ENCODE measurements at places on chromosomes 5 and 9.

DNA sequence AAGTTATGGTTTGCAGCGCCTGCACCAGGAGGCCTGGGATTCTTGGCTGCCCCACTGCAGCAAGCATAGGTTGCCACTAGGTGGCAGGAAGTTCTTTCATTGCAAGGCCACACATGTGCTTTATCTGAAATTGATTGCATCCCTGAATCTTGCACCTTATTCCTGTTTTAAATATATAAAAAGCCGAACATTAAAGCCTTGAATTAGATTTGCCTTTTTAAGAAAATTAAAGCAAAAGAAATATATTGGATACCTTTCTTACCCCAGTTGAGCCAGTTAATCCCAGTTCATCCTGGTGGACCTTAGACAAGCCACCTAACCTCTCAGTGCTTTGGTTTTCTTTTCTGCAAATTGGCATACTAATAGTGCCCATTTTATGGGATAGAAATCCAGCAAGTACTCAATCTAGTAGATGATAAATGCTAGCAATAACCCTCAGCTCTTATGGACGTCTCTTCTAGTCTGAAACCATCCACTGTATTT is 6.3 kb upstream of the TRMT10B start:
- peak; percentile 39 for DNase-seq

- peak; percentile 93 for DNase-seq
Measured at GRCh38 chr5:140564196-140565023, at the start of the genes APBB3 and SLC35A4. Gene APBB3, minus strand, starts transcription at chr5:140564598. Its CDS starts 353 bp downstream, at chr5:140564245. Gene SLC35A4, plus strand, starts transcription at chr5:140564828. Its CDS starts 2,342 bp downstream, at chr5:140567170.

DNA sequence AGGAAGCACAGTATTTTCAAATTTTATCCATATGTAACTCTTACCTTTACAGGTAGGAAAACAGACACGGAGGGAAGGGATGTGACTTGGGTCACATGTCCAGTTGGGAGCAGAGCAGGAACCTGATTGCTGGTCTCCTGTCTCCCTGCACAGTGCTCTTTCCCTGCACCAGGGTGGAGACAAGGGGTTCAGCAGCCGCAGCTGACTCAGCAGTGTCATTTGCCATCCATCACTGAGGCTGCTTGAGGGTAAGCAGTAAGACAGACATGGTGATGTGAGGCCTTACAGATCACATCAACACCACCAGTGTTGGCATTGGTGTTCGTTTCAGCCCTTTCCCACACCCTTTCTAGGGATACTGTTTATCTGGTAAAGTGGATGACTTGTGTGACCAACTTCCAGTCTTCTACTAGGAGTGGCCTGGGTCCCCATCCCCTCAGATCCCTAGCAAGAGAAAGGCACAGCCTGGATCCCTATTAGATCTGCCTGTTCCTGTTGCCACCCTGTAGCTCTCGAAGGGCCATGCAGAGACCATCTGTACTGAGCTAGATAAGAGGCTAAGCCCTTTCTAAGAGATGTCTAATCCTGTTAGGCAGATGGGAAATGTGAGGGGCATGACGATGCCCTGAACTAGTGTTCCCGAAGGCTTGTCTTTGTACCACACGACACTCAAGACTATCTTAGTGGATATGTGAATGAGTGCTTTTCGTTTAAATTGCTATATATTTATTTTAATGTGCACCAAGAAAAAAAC is 29.1 kb downstream of the FRMPD1 start:
- DNase-seq = no peak

DNA sequence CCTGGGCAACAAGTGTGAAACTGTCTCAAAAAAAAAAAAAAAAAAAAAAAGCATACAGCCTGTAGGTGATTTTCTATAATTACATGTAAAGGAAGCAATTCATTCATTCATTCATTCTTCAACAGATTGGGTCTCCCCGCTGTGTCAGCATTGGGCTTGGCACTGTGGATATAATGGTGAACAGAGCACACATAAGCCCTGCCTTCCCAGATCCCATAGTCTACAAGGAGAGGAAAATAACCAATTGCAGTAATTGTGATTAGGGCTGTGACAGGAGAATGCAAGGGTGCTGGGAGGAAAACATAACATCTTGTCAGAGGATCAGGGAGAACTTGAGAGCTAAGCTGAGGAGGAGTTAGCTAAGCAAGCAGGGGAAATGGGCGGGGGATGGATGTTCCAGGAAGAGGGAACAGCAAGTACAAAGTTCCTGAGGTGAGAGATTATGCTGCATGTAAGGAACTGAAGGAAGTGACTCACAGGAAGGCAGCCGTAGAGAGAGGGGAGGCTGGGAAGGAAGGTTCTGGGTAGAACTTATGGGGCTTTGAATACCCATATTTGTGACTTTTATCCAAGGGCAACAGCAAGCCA is 24.0 kb upstream of the KLF9 start:
- peak; percentile 65 for DNase-seq

DNA sequence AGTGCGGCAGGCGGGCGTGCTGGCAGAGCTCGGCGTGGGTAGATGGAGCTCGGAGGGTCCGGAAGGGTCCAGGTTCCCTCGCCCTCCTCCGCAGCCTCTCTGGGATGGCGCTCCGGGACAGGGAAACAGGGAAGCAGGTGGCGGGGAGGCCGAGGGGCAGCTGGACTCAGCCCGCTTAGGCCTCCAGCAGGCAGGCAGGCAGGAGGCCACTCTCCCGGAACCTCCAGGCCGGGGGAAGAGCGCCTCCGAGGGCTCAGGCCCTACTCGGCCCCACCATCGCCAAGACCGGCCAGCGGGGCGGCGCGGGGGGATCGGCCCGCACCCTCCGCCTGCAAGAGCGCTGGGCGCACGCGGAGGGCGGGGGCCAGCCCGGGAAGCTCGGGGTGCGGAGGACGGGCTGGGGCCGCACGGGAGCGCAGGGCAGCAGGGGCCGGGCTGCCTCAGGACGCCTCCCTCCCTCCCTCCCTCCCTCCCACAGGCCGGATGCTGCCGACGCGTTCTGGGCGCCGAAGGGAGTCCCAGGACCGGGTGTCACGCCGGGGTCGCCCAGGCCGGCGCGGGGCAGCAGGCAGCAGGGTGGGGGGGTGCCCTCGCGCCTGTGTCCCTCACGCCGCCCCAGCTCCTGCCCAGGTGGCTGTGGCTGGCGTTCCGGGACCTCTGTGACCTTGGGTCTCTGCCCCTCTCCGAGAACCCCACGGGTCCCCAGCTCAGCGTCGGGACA is 977 bp downstream of the MGAT4B start:
- DNase-seq = no peak

- DNase-seq = no peak
Measured at GRCh38 chr9:117768750-117769395, 64.7 kb downstream of the TLR4 start.

DNA sequence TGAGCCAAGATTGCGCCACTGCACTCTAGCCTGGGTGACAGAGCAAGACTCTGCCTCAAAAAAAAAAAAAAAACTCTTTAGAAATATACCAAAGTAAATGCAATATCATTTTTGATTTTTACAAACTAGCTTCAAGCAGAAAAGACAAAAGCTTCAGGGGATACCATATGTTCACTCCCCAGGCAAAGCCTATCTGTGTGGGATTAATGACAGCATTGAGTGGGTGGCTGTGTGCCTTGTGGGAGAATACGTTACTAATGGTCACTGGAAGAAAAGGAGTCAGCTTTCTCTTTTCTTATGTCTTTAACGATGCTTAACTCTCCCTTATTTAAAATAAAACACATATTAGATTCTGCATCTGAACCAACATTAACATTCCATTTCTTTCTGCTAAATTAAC is 1.9 kb downstream of the PCA3 start:
- DNase-seq = no peak

DNA sequence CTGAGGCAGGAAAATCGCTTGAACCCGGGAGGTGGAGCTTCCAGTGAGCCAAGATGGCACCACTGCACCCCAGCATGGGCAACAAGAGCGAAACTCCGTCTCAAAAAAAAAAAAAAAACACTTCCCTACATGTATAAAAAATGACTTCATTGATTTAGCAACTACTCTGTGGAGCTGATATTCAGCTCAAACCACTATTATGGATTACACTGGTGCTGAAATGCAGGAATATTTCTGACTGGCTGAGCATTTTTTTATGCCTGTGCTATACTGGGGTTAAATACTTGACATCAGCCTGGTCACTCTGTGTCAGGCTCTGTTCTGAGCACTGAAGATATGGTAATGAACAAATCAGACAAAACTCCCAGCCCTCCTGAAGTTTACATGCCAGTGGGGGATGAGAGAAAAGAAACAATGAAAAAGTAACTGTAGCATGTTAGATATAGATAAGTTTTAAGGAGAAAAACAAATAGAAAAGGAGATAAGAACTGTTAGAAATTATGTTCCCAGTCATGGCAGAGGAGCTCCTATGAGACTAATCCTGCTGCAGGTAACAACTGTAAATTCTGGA is 22.6 kb upstream of the TTC39B start:
- no peak for DNase-seq

DNA sequence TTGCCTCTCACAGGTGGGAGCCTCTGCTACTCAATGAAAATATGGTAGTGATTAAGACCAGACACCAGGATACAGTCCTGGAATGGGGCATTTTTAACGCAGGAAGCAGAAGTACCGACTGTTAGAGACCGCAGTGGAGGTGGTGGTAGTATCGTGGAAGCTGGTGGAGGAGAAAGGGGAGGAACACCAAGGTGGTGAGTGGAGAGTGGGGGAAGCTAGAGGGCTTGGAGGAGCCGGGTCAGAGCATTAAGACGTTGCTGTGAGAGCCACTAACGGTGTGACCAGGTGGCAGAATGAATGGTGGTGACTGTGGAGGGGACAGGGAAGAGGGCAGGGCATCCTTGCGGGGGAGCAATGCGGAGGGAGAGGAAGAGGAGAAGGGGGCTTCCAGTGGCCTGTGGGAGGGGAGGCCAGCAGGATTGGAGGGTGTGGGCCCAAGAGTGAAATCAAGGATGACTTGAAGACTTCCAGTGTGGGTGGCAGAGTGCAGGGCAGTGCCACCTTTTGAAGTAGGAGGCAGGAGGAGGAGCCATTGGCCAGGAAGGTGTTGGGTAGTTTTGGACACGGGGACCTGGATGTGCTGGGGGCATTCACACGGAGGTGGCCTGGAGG is 1.6 kb upstream of the UBAC1 start:
- no peak for DNase-seq

DNA sequence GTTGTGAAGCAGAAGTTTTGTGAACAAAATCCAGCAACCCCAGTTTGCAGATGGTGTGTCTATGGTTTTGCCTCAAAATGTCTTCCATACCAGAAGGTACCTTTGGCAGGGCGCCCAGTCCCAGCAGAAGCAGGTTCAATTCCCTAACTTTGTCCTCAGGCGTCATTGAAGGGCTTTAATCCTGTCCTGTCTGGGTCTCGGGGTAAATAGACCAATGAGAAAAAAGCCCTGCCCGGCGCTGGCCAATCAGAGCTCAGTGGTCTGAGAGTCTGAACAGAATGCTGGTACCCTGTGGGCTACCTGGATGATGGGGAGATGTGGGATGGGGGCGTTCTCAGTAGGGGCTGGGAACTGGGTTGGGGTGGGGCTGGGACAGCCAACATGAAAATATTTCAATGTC is 6.2 kb upstream of the ST6GALNAC4 start:
- DNase-seq = no peak

GRCh38 chr5:139402561-139403158 is 1.2 kb downstream of the SPATA24 start:
- DNase-seq = no peak

DNA sequence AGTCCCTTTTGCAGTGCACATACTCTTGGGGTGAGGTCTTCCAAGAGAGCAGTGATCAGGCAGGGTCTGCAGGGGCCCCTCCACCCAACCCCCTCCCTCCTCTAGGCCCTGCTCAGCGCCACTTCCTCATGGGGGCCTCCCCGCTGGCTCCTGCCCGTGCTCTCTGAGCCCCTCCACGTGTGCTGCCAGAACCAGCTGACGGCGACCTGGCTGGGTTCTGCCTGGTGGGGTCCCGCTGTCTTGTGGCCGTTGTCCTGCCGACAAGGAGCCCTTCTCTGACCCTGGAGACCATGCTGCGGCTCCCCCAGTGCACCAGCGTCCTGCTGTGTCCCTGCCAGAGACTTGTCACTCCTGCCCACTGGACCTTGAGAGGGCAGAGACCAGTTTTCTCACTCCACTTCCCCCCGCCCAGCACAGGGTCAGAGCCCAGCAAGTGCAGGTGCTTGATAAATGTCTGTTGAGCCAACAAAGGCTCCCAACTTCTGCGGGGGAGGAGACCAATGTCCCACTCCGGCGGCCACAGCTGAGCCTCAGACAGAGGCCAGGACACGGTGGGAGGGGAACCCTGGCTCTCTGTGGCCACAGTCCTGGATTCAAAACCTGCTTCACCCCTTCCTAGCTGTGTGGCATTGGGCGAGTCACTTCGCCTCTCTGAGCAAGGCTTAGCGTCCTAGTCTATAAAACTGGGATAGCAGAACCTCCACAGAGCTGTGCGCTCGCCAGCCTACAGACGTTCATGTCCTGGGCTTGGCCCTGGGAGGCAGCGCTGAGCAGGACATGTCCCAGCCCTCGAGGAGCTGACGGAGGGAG is 24.8 kb downstream of the SARDH start:
- no peak for DNase-seq

DNA sequence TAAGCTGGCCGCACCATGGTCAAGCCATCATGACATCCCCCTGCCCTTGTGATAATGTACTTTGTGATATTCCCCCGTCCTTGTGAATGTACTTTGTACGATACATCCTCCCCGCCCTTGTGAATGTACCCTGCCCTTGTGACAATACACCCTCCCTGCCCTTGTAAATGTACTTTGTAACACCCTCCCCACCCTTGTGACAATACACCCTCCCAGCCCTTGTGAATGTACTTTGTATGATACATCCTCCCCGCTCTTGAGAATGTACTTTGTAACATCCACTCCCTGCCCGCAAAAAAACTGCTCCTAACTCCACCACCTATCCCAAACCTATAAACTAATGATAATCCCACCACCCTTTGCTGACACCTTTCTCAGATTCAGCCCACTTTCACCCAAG is 313.8 kb downstream of the CTNND2 start:
- no peak for DNase-seq

GRCh38 chr5:32791536-32792243 is 80.6 kb downstream of the NPR3 start:
- DNase-seq = peak; percentile 63

DNA sequence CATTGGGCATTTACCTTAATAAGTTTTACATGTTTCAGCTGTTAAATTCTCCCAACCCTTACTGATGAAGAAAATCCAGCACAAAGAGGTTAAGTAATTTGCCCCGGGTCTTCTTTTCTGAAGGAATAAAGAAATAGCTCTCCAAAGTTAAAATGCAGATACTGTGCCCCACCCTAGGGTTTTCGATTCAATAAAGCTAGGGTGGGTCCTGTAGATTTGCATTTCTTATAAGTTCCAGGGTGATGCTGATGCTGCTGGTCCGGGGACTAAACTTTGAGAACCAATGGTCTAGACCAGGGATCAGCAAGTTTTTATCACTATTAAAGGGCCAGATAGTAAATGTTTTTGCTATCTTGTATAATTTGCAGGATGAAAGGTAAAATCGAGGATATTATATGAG is 156.7 kb downstream of the ADAMTS12 start:
- no peak for DNase-seq

All from RCC 7860 (cell line).